ENCODE measurements at places on chromosomes 13 and 19.

GRCh38 chr13:34046457-34046856 lies 228.5 kb downstream of the RFC3 start:
- no peaks in the 10 kb centered on the region for H3K36me3 ChIP-seq
- H3K27ac ChIP-seq: no peak overlapping the region
- no peaks in the 10 kb centered on the region for H3K27me3 ChIP-seq

DNA sequence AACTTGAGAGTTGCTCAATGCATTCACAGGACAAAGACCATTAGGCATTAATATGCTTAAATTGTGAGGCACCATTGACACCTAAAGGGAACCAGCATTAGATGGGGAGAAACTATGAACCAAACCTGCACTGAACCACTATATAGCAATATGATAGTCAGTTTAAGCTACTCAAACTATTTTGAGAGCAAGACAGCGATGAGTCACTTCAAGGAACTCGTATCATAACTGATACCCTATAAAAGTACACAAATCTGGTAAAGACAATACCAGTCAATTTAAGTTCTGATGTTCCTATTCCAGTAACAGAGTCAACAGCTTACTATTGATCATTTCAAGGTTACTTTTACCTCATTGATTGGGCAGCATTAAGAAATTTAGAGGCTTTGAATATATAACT lies 151.3 kb upstream of the ATXN8OS start:
- H3K4me1 ChIP-seq: no peaks in the 10 kb centered on the region
- no peaks in the 10 kb centered on the region for H3K36me3 ChIP-seq
- H3K4me3 ChIP-seq: no peak overlapping the region
- H3K27me3 ChIP-seq: no peaks in the 10 kb centered on the region
- no peak overlapping the region for H3K27ac ChIP-seq
- no peak for DNase-seq

DNA sequence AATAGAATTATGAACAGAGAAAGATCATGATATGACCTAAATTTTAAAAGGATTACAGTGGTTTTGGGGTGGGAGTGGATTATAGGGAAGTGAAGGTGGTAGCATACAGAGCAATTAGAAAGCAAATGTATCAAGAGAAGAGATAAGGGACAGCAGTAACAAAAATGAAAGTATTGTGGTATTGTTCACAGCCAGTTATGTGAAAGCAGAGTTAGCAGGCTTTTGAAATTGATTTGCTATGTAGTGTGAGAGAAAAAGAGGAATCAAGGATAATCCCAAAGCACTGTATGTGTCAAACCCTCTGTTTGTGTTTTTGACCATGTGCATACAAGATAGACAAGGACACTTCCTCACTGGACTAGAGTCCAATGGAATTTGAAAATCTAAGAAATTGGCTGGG lies 1721.4 kb downstream of the PCDH9 start:
- no peak overlapping the region for H3K27ac ChIP-seq
- H3K4me3 ChIP-seq: no peak overlapping the region
- H3K4me1 ChIP-seq: no peaks in the 10 kb centered on the region
- H3K36me3 ChIP-seq: no peaks in the 10 kb centered on the region

DNA sequence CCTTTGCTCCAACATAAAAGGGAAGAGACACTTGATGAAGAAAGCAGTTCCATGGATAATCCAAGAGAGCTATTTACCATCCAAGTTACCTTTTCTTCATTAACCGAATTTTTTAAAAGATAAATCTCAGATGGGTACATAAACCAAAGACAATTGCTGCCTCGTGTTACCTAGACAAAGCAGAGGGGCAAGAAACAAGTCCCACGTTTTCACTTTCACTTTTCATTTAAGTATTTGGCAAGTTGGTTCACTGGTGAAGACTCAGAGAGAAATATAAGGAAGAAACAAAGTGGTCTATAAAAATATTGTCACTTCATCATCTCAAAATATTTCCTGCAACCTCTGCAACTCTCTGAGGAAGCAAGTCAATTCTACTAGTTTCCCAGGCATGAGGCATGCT lies 446.1 kb downstream of the FGF14 start:
- no peak overlapping the region for H3K4me3 ChIP-seq
- H3K27me3 ChIP-seq: no peaks in the 10 kb centered on the region
- no peaks in the 10 kb centered on the region for H3K36me3 ChIP-seq
- no peaks in the 10 kb centered on the region for H3K4me1 ChIP-seq

Data from SJSA1 (cell line).